Activated T-cell treated with anti-CD3 and anti-CD28 coated beads for 1 hour (primary cell): ENCODE measurements at places on chromosomes 11 and 22.

GRCh38 chr11:13355191-13355590 is 77.6 kb downstream of the BMAL1 start:
- no peak for DNase-seq

- peak; percentile 90 for DNase-seq
Measured at GRCh38 chr22:46674367-46674781, 54.2 kb downstream of the GRAMD4 start.

DNA sequence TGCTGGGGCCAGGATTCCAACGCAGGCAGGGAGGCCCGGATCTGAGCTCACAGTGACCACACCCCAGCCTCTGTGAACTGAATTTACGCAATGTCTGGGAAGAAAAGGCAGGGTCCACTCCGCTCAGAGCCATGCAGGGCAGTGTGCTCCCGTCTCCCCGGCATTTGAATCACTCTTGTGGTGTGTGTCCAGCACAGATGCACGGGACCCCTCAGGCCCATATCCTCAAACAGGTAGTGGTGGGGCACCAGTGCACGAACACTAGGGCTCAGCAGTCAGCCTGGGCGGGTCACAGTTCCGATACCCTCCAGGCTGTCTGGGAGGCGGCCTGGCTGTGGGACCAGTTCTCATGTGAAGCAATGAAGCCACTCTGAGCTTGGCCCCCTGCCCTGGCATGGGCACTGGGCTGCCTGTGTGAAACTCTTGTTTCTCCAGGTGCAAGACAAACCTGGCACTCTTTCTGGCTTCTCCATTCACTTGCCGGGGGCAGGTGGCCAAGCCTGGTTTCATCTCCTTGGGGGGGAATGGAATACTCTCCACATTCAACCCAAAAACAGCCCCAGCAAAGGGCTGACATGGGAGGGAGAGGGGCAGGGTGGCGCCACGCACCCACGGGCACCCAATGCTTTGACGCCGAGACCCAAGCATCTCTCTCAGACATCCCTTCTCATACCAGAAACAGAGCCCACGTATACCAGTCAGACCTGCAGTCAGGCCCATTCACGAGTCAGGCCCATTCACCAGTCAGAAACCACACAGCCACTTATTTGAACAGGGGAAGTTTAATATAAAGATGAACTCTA is 14.3 kb downstream of the DHCR7 start:
- DNase-seq, result no peak

DNA sequence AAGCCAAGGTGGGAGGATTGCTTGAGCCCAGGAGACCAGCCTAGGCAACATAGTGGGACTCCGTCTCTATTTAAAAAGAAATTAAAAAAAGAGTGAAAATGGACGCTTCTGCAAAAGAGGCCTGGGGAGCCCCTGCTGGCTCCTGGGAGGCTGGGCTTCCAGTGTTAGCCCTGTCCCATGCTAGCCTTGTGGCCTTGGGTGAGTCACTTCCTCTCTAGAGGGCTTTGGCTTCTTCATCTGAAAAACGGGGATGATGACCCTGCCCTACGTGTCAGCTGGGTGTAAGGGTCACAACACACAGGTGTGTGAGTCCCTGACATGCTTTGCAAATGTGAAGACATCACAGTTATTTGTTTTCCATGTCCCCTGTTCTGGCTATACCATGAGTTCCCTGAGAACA is 32.8 kb downstream of the FAM227A start:
- no peak for DNase-seq

GRCh38 chr11:67605231-67606011 is 1.3 kb upstream of the NDUFV1 start:
- DNase-seq, result no peak

GRCh38 chr11:69818231-69818602 is 999 bp downstream of the FGF3 start:
- DNase-seq, result no peak

- DNase-seq, result no peak
Measured at GRCh38 chr11:58968251-58968711, 29.0 kb downstream of the GLYATL1 start.

DNA sequence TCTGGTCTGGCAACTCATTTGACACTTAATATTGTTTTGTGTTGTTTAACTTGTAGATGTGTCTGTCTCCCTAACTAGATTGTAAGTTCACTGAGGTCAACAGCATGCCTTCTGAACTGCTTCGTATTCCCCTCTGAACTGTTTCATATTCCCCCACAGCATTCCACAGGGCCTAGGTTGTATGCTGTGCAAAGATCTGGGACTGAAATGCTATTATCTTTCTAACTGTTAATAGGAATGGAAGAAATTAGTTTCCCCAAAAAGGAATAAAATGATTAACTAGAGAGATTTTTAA is 38.2 kb downstream of the ZNRF3 start:
- DNase-seq, result no peak

DNA sequence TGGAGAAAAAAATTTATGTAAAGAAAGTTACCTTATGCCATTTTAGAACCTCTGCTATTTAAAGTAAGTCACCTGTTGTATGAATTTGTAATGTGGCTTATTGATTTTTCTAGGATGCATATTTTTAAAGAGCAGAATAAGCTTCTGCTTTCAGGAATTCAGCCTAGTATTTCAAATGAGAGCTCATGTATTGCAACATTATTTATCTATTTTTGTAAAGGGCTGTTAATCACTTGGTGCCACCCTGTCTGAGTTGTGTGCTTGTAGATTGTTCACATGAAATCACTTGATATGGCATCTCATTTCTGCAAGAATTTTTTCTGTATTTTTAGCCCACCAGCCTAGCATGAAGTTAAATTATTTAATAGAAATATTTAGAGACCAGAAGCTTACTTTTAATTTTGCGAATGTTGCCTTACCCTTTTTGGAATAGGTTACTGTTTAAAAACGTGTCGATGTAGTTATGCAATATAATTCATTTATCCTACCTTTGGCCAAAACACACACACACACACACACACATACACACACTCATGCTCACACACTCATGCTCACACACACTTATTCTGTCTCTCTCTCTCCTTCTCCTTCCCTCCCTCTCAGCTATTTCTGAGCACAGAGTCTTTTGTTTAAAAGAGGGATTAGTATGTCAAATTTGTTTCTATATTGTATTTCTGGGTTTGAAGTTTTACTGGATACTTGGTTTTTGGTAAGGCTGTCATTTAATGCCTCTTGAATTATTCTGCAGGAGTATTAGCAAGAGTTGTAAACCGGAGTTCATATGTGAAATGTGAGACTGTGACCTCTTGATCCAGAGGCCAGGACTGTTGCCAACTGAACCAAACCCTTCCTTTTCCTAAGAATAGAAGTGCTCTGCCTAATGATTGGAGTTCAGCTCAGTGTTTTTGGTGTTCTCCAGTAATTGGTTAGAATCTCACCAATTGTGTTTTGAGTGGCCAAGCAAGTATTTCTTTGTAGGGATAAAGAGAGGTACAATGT is 34.4 kb downstream of the YAP1 start:
- DNase-seq, result no peak

DNA sequence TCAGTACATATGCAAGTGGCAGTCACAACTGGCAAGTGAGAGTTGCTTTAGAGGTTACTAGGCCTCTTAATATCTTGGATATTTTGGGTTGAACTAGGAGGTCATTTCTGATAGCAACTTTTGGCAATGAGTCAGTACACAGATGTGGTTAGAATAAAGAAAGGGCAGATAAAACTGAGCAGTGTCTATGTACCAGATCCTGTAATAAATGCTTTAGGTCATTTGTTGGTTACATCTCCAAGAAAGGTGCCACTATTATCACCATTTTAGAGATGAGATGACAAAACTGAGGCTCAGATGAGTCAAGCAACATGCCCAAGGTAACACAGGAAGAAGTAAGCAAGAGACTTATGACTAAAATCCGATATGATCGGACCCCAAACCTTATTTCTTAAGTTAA is 25.0 kb downstream of the MAML2 start:
- DNase-seq, result no peak

DNA sequence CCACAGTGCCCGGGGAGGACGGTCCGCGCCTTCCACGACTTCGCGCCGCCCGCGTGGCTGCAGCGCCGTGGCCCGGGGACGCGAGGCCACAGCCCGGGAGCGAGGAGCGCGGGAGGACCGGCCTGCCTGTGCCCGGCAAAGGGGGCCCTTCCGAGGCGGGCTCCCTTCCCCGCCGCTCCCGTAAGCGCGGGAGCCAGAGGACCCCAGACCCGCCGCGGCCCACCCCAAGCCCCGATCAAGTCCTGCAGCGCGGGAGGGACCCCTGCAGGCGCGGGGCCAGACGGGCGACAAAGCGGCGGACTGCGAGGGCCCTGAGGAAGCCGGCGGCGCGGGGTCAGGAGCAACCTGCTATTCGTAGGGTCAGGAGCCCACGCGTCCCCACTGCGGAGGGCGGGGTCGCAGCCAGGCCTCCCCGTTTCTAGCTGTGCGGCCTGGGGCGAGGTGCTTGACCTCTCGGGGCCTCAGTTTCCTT is 110.3 kb downstream of the WNT7B start:
- DNase-seq, result no peak

DNA sequence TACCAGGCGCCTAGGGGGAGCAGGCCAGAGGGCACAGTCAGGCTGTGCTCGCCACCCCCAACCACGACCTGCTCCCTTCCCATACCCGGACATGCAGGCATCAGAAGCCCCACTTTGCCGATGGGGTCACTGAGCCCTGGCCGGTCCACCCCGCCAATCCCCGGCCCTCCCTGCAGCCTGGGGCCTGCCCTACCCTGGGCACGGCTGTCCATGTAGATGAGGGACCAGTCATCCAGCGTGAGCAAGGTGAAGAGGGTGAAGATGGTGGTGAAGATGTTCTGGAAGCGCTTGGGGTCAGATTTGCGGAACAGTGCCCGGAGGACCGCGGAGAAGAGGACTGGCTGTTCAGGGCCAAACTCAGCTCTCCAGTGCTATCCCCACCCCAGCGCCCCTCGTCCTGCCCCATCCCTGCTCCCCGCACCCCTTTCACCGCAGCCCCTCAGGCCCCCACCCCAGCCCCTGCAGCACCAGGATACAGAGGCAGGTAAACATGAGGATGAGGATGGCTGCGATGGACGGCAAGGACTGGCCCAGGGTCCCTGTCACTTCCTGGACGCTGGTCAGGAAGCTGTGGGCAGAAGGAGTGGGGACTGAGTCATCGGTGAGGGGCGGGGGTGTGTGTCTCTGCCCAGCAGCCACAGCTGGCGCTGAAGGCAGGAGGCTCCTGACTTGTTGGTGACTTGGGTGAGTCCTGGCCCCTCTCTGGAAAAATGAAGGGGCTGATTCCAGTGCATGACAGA is 5.5 kb downstream of the CATSPER1 start:
- DNase-seq, result no peak

GRCh38 chr22:43745783-43746356 is 66.2 kb downstream of the EFCAB6 start:
- no peak for DNase-seq

GRCh38 chr11:34637303-34637702 is 16.4 kb downstream of the EHF start:
- no peak for DNase-seq

GRCh38 chr22:47322854-47323253 is 560.4 kb downstream of the TBC1D22A start:
- no peak for DNase-seq

GRCh38 chr11:8586184-8586583 is 7.8 kb downstream of the STK33 start:
- DNase-seq, result no peak

GRCh38 chr11:7520011-7520942 is 6.5 kb downstream of the PPFIBP2 start:
- no peak for DNase-seq

GRCh38 chr11:17803754-17804334 is 69.3 kb downstream of the KCNC1 start:
- no peak for DNase-seq

DNA sequence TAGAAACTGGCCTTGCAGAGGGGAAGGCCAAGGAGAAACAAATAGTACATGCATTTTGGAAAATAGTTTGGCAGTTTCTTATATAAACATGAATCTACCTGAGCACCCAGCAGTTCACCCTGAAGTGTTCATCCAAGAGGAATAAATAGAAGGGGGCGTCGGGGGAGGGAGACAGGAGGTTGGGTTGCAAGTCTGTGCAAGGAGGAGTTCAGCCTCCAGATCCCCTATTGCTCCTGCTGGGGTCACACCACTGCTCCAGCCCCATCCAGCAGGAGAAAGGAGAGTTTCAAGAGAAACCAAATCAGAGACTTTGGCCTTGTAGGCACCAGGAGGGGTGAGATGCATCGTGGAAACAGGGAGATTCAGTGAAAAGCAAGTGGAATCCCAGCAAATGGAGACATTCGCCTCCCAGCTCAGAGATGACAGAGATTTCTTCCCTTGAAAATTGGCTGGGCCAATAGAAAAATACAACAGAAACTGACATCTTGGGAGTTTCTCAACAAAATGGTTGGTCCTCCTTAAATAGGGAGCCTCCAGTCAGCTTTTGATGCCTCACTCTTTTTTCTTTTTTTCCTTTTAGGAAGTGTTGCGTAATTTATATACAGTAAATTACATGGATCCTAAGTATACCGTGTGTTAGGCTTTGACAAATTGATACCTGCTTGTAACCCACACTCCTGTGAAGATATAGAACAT is 34.1 kb downstream of the OTOG start:
- no peak for DNase-seq

GRCh38 chr22:18035751-18036150 is 11.4 kb upstream of the MICAL3 start:
- no peak for DNase-seq
